ENCODE measurements at places on chromosomes 12 and 14.
A peak's percentile ranks its signal among the peaks of the same experiment; 100 is the strongest.

- DNase-seq: no peak
Observed at GRCh38 chr12:104656383-104656782, 199.6 kb downstream of the CHST11 start.

- no peak for DNase-seq
Observed at GRCh38 chr12:77229640-77230442, 164.5 kb upstream of the E2F7 start.

DNA sequence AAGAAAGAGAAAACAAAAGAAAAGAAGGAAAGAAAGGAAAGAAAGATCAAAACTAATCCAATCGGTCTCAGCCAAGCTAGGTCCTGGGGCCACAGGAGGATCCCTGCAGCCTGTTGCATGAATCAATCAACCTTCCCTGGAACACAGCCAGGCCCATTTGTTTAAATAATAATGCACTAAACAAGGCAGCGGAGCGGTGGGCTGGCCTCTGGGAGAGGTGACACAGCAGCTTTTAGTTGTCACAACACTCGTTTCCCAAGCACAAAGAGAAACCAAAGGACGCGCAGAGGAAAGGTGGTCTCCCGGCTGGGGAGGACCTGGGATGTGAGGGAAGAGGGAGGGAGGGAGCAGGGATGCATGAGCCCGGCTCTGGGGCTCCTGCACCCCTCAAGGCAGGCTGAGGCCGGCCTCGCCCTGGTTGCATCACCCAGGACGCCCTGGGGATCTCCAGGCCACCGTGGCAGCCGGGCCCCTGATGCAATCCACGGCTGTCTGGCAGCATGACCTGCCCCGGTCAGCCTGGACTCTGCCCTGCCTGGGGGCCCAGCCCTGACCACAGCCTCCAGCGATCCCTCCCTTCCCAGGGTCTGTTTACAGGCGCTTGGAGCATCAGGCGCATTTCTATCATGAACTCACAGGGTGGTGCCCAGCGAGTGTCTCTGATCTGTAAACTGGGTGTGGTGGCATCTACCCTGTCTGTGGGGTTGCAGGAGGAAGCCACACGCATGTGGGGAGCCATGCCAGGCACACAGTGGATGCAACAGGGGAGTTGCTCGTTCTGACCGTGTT is 32.5 kb downstream of the MMP17 start:
- no peak for DNase-seq

GRCh38 chr12:132602572-132603239 is 7.7 kb downstream of the LRCOL1 start:
- DNase-seq: no peak

DNA sequence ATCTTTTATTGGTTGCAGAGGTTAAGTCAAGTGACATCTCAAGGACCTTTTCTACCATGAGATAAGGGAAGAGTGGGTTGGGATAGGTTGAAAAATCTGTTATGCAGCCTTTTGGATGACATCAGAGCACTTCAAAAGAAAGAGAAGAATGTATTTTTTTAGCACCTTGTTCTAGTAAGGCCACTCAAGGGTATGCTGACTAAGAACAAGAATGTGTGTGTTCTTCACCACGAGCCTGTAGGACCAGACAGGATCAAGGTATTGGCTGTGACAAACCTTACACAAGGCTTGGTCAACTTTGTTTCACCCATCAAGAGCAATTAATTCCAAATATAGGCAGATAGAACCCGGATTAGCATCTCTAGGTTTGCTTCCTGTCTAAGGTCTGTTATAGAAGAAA is 142.5 kb downstream of the SAMD4A start:
- DNase-seq: peak; percentile 65

- no peak for DNase-seq
Observed at GRCh38 chr12:127923501-127923900, 343.5 kb upstream of the TMEM132C start.

- no peak for DNase-seq
Observed at GRCh38 chr12:13661005-13661887, 320.2 kb downstream of the GRIN2B start.

DNA sequence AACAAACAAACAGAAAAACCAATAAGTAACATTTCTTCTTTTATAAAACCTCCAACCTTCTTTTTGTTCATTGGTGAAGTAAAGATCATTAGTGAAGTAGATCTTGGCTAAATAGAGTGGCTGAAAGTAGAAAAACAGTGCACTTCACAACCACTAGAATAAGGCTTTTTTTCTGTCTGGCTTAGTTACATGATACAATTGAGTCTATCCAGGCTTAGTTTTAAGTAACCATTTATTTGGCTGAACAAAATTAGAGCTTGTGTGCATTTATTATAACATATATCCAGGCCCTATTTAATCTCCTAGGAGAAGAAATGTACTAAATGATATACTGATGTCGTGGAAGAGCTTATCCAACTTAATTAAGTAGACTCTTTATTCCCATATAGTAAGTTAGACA is 65.8 kb upstream of the STK38L start:
- no peak for DNase-seq

- no peak for DNase-seq
Observed at GRCh38 chr12:108094056-108094649, 34.9 kb upstream of the WSCD2 start.

GRCh38 chr14:69043596-69044260 is 64.6 kb upstream of the ACTN1 start:
- DNase-seq: no peak

GRCh38 chr14:91573894-91574837 is 64.1 kb upstream of the PPP4R3A start:
- DNase-seq: peak; percentile 34

GRCh38 chr12:131592972-131593371 is 117.9 kb upstream of the SFSWAP start:
- peak; percentile 76 for DNase-seq

DNA sequence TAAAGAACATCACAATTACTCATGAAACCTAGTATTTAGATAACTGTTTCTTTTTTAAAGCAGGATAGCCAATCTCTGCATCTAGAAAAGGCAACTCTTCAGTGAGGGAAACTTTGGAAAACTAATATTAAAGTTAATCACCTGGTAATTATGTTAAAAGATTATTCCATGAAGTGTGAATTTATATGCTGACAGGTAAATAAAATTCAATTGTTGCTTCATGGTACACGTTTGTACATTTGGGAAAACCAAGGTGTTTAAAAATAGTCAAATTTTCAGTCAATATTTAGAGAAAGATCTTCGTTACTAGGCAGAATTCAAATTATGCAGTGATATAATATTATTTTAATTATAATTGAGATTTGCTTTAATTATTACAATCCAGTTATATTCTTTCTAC is 100.1 kb upstream of the LRFN5 start:
- DNase-seq: no peak

- DNase-seq: no peak
Observed at GRCh38 chr14:43539210-43539609, 967.9 kb downstream of the FSCB start.

GRCh38 chr14:104541905-104542465 is 37.6 kb upstream of the C14orf180 start:
- DNase-seq: no peak

GRCh38 chr12:253116-253831 is 9.4 kb downstream of the SLC6A13 start:
- no peak for DNase-seq

DNA sequence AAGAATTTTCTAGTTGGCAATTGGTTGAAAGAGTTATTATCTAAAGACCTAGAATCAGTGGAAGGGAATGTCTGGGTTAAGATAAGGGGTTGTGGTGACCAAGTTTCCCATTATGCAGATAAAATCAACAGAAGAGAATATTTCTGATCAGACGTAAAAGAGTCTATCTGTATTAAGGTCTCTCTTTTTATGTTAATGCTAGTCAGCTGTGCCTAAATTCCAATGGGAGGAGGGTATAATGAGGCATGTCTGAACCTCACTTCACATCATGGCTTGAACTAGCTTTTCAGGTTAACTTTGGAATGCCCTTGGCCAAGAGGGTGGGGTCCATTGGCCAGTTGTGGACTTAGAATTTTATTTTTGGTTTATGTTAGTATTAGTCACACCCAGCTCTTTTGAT is 34.3 kb upstream of the CHST11 start:
- no peak for DNase-seq

GRCh38 chr12:53981634-53982565 is 3.0 kb upstream of the HOXC10 start:
- no peak for DNase-seq

- no peak for DNase-seq
Observed at GRCh38 chr12:110193196-110193595, 69.0 kb downstream of the IFT81 start.

- no peak for DNase-seq
Observed at GRCh38 chr14:61213920-61214319, 67.2 kb downstream of the TMEM30B start.

DNA sequence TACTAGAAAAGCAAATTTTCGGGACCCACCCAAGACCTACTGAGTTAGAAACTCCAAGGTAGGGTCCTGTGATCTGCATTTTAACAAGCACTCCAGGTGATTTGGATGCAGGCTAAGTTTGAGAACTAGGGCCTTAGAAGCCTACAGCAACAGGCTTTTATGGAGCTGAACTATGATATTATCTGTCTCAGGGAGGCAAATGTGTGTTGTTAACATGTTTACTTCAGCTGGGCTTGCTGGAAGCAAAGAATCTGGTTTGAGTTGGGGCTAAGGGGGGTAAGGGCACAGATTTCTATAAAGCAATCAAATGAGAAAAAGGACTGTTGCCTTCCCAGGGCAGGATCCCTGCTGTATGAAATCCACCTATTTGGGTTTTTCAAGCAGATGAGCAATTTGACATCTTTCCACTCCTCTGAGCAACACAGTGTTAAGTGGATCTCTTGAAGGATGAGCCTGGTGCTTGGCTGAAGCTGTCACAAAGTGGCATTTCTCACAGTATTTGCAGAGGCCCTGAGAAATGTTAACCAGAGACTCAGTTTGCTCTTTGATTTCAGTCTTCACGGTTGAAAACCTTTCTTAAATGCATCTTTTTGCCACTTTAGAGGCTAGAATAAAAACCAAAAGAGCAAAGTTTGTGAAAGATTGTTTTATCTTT is 36.2 kb upstream of the SOCS2 start:
- DNase-seq: peak; percentile 9

DNA sequence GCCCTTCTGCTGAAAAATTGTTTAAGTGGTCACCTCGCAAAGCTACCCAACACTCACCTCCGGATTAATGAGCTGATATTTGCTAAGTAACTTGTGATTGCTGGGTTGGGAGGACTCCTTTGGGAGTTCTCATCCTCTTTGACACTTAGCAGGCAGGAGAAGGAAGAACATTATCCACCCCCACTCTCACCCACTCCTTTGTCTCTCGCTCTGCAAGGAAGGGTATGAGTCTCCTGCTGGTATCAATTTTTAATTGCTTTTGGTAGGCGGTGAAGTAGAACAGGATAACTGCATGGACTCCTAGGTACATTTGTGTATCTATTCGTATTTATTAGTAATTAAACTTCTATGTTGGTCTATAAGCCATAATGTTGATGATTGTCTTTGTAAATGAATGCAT is 6.9 kb upstream of the ABHD12B start:
- no peak for DNase-seq

DNA sequence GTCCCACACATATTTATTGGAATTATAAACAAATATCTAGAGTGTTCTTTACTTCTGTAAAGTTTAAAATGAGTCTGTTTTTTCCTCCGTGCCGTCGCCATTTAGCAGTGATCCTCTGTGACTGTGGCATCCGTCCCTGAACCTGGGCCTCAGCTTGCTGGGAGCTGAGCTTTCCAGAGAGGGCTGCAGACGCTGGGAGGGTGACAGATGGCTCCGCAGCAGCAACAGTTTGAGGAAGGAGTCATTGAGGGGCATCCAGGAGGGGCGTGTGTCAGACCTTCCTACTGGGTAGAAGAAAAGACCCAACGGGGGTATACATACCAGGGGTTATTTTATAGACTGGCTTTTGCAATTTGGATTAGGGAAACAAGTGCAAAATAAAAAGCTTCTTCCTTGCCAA is 47.9 kb downstream of the NEUROD4 start:
- DNase-seq: no peak

DNA sequence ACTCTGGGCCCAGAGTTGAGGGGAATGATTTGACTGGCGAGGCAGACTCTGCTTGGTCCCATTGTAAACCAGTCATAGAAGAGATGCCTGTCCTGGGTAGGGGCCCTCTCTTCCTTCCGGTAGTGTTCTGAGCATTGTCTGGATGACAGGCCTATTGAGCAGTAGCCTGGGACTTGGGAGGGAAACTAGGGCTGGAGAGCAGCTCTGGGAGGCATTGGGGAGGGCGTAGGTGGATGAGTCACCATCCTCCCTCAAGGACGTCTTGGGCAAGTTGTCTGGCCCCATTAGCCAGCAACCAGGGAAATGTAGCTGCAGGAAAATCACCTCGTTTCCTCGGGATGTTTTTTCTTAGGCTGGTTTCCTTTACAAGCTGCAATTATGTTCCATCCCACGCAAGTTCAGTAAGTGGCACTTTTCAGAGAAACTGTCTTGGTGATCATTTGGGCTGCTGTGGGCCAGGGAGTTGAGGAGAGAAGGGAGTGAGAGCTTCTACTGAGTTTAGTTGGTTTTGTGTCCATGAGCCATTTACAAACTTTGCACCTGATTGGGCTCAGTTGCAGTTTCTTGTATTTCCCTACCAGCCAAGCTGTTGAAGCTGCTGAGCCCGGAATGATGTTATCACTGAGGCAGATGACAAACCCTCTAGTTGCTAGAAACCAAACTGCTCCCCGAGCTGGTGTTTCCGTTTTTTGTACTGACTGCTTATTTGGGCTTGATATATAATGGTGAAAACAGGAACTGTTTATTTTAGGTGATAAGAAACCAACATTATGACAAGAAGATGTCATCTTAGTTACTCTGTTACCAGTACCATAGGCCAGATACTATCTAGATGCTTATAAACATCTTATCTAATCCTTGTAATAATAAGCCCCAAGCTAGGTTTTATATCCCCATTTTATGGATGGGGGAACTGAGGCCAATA is 147.6 kb downstream of the CHST11 start:
- peak; percentile 73 for DNase-seq

GRCh38 chr14:98953551-98954348 is 318.2 kb downstream of the BCL11B start:
- no peak for DNase-seq

GRCh38 chr12:113424915-113425823 is 3.0 kb downstream of the SDSL start:
- peak; percentile 50 for DNase-seq
